Stimulated activated CD8-positive, alpha-beta memory T cell treated with anti-CD3 and anti-CD28 coated beads, Interleukin-15, amount 100 ng/mL, for 4 hours (primary cell): ENCODE measurements at places on chromosomes 4 and X.

- no peak for DNase-seq
These were observed 103.9 kb upstream of the MAOA start for GRCh38 chrX:43552156-43552555.

DNA sequence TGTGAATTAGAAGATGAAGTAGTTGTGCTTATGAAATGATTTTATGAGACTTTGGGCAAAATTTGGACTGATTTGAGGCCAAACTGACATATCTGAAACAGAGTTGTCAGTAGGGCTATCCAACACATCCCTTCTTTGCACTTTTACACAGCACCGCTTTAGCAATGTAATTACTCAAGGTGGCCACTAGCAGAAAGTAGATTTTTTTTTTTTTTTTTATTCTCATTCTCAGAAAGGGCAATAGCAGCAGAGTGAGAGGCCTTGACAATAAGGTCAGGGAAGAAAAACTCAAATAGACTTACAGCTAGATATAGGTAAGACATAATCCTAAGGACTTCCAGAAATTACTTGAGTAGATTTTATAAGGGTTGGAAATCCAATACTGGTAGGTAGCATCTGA, 414.3 kb downstream of the NAP1L3 start:
- DNase-seq: no peak

DNA sequence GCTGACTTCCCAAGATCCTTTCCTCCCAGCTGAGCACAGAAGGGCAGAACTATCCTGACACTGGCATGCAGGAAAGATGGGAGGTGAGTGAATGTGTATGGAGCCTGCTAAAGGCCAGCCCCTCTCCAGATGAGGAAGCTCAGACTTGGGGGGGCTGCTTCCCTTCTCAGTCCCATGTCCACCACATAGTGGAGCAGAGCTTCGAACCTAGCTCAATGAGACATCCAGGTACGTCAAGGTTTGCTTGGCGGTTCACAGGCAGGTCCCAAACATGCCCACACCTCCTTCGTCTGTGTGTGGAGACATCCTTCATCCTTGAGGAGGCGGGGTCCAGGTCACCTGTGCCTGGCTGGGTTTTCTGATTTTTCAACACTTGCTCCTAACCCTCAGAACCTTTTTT, 31.3 kb downstream of the ACSL1 start:
- DNase-seq: no peak

DNA sequence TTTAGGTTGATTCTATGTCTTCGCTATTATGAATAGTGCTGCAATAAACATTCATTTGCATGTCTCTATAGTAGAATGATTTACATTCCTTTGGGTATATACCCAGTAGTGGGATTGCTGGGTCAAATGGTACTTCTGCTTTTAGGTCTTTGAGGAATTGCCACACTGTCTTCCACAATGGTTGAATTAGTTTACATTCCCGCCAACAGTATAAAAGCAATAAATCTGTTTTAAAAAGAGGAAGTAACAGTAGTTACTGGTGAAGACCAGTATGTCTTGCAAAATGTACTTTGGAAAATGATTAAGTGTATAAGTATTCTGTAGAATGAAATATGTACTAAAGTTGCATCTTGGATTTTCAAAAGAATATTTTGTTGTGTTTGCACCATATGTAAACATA, 77.3 kb downstream of the SHROOM4 start:
- DNase-seq: no peak

- no peak for DNase-seq
These were observed 107.0 kb downstream of the OR13H1 start for GRCh38 chrX:131650637-131651410.

DNA sequence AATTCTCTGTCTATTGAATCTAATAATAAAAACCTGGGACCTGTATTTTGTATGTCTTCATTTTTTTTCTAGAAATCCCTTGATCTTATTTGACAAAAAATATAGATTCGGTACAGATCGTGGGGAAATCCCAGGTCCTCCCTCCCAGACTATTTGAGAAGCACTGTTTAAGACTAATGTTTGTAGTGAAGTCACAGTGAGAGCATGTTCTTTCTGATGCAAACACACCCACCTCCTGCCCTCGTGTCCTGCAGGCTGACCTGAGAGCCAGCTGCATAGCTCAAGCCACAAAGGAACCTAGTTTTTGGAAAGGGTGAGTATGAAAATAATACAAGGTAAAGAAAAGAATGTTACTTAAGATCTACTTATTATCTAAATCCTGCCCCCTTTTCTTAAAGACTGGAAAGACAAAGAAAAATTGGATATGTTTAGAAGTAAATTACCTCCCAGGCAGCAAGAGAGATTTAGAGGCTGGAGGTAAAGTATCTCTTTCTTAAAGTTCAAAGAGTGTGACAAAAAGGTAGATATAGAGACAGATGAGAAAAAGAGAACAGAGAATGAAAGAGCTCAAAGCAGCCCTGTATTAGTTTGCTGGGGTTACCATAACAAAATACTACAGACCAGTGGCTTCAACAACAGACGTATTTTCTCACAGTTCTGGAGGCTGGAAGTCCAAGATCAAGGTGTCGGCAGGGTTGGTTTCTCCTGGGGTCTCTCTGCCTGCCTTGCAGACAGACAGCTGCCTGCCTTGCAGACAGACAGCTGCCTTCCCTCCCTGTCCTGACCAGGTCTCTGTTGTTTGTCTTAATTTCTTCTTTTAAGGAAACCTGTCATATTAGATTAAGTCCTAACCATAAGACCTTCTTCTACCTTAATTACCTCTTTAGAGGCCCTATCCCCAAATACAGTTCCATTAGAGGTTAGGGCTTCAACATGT, 20.4 kb upstream of the DCTD start:
- no peak for DNase-seq

DNA sequence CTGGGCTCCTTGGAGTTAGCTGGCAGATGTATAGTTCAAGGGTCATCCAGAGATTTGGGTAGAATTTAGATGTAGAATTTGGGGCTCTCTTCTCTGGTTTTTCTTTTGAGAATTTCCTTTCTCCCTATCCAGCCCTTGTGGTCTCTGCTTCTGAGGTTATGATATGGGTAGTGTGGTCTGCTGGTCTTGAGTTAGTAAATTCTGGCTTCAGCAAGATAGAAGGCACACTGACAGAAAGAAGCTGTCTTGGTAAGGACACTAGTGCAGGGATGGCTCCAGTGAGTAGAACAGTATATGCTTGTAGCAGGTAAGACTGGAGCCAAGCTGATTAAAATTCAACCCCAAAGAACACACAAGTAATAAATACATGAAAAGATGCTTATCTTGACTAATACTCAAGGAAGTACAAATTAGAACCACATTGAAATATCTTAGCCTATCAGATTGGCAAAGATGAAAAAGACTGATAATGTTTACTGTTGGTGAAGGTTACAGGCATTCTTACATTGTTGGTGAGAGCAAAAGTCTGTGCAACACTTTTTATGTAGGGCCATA, 2.1 kb upstream of the IL9R start:
- DNase-seq: no peak

DNA sequence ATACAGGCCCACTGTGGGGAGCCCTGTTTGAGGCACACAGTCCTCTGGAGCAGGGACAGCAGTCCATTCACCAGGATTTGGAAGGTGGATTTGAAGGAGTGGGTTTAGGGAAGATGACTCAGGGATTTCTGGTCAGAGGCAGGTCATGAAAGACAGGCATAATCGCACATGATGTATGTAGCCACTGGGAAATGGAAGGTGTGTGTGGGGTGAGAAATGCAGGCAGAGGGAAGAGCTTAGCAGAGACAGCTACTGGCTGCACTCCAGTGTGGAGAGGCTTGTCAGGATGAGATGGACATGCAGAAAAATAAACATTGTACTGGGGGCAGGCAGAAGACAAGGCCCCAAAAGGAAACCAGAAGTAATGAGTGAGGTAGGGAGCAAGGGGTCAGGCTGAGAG, 85.2 kb upstream of the STS start:
- no peak for DNase-seq

- no peak for DNase-seq
These were observed 30.3 kb upstream of the CLDN24 start for GRCh38 chr4:183352546-183352945.

- DNase-seq: no peak
These were observed 21.8 kb downstream of the ARSD start for GRCh38 chrX:2907295-2907694.

- DNase-seq: no peak
These were observed 43.1 kb upstream of the MTM1 start for GRCh38 chrX:150525061-150525919.

DNA sequence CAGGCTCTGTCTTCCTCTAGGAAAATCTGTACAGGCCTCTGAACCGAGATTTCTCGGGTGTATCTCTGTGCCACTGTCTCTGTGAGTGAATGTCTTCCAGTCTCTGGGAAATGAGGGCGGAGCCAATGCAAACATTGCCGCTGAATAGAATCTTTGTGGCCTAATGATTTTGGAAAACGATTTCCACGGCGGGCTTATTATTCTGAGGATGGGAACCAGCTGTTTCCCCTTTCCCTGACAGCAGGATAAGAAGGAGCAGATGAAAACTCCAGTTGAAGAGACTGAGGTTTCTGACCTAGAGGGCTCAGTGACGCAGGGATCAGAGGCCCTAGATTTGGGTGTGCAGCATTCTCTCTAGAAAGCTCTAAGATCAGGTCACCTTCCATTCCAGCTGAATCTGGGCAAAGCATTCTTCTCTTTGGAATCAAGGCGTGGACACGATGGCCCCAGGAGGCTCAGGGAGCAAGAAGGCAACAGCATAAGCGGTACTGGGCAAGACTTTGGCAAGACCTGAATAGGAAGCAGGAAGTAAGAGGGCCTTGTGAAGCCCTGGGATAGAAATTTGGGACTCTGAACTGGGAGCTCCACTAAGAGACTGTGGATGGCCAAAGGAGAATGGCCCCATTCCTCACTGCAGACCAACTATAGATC, 47.3 kb downstream of the PJA1 start:
- DNase-seq: no peak

DNA sequence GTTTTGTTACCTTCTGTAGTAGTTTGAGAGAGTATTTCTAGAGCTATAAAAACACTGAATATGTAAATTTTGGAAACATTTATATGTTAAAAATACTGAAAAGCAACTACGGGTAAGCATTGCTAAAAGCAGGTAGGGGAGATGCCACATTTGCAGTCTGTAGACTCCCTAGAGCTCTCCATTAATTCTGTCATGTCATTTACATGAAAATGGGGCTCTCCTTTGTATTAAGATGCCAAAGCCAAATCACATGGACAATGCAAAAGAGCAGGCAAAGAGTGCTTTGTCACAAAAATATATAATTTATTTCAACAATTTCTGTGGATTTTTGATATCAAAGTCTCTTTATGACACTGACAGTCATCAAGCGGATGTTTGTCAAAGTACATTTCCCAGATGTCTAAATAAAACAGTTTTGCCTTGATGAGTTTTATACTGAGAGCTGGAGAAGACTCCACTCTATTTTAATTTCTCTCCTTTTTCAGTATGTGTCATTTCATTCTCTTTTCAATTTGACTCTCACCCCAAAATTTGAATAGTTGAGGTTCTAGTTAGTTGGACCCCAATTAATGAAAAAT, 51.8 kb downstream of the LDB2 start:
- DNase-seq: no peak

DNA sequence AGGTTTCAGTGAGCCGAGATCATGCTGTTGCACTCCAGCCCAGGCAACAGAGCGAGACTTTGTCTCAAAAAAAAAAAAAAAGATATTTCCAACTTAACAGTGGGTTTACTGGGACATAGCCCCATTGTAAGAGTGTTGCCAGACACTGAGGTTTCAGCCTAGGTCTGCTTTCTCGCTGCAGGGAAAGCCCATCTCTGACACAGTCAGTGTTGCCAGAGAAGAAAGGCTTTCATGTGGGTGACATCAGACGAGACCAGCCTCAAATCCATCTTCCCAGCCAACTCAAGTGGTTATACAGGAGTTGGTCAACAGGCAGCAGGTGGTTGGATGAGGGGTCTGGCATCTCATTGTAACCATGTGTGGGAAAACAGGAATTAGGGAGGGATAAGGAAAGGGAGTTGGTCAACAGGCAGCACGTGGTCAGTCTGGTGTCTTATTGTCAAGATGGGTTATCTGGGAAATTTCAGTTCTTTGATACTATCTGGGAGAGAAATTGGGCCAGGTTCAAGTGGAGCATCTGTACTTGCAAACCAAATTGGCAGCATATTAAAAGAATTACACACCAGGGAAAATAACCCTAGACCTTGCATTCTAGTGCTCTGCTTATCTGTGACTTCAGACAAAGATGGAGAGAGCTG, 41.1 kb downstream of the NELFA start:
- DNase-seq: no peak

DNA sequence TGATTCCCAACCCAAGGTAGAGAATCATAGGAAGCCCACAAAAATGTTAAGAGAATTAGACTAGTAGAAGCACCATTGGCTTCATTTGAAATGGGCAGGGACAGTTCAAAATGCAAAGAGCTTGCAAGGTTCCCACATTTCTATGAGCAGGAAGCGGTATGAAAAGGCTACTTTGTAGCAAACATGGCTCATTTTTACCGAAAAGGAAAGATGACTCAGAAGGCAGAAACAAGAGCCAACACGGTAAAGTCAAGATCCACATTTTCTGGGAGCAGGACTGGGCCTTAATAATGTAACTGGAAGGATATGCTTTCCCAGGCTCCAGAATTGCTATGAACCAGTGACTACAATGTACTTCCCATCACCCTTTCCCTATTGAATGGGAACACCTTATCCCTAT, 89.5 kb downstream of the GLRA3 start:
- DNase-seq: no peak

DNA sequence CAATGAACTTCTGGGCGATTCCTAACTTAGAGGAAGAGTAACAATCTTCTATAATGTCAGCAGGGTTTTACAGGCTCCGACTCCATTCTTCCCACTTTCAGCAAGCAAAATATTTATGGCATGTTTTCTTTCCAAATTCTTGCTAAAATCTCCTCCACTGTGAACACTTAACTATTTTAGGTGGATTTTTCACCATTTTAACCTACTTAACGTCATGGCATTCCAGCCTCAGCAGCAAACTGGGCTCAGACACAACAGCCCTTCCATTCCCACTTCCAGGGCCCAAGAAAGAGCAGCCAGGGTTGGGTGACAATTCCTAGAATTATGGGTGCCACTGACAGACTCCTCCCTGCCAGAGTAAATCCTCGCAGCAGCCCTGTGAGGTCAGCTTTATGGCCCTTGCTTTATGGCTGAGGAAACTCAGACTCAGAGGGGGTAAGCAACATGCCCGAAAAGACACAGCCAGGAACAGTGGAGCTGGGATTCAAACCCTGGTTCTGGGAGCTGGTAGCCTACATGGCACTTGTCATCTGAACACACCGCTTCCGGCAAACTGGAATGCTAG, 112.8 kb upstream of the MAP3K15 start:
- no peak for DNase-seq

DNA sequence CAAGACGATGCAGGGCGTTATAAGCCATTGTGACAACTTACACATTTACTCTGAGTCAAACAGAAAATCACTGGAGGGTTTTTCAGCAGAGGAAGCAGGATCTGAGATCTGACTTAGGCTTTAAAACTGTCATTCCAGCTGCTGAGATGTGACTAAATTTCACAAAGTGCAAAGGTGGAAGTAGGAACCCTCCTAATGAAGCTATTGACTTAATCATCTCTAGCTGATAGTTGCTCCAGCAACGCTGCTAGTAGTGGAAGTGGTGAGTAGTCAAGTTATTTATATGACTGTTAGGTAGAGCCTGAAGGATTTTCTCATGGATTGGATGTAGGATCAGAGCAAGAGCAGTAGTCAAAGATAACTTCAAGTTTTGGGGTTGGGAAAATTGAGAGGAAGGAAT, 218.6 kb downstream of the GRID2 start:
- DNase-seq: no peak
